ENCODE measurements at places on chromosomes 11 and 22.

DNA sequence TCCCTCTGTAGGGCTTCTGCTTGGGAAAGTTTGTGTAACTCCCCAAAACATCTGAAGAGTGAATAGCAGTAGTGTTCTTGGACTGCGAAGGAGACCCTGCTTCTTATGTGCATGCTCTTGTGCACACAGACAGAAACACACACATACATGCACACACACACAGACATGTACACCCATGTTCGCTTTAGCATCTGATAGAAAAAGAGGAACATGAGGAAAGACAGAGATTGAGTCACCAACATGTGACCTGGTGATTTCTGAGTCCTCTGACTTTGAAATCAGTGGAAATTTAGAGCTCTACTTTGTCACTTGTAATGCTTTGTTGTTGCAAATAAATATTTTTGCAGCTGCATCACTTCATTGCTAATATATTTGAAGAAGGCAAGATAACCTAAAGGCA, 23.8 kb downstream of the CD44 start:
- no peak for DNase-seq

DNA sequence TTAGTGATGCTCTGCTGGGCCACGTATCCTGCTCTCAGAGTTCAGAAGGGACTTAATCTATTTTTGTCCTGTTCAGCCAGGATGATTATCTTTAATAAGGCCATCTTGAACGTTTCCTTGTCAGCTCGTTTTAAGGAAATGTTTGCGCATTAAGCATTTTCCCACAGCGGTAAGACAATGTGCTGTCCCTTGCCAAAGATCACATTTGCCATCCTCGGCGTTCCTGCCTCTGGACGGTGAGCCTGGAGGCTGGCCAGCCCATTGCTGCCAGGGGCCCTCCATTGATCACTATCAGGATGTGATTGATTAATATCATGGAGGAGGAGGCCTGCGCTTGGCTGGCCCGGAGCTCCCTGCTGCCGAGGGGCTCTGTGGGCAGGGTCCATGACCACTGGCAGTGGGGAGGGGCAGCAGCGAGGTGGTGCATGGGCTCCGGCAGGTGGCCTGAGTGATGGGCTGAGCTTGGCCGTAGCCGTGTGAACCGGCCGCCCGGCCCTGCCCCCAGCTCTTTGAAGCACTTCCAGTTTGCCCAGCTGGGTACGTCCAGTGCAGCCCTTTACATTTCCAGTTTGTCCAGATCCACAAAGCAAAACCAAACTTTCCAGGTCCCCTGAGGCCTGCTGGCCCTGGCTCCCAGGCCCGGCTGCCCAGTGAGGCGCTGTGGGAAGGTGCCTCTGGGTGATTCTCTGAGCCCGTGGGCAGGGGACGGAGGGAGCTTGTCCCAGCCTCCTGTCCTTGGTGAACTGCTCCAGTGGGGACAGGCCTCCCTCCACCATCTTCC, 49.5 kb upstream of the SMIM38 start:
- DNase-seq: no peak

DNA sequence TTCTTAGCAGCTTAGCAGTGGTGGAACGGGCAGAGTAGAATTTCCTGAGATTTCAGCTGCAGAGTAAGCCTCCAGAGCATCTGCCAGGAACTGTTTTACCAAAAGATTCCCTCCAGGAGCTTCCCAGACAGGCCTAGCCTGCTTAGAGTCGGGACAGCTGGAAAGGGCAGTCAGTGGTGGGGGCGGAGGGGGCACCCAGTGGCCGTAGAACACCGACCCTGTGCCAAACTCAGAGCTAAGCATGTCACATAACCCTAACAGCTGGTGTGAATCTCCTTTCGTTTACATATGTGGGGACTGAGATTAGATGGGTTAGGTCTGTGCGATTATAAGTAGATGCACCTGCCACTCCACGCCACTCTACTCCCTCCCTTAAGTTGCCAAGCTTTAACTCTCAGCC, 80.0 kb upstream of the CRTAM start:
- DNase-seq: no peak

GRCh38 chr11:121839781-121840180, 276.2 kb downstream of the BLID start:
- no peak for DNase-seq

DNA sequence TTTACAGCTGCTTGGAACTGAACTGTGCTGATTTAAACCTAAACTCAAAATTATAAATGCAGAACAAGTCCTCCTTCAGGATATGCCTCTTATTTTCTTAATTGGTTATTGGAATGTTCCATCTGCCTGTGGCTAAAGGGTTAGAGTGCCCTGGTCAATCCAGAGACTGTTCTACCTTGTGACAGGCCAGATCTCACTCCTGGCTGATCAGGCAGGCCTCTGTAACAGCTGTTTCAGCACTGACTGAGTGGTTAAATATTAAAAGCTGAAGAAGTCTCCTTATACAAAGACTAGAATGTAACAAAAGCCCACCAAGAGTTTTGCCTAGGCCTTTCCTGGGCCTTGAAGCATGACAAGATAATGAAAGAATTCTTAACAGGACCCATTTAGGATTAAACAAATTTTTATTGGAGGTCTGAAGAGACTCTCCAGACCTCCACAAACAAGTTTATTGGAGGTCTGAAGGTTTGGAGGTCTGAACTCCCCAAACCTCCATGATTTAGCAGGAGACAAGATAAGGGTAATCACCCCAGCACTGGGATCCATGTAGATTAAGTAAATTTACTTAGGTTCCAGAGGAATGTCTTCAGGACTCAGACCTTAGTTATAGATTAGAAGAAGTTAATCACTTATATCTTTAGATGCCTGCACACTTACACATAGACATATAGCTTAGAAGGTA, 35.8 kb downstream of the TMPRSS5 start:
- DNase-seq: no peak

DNA sequence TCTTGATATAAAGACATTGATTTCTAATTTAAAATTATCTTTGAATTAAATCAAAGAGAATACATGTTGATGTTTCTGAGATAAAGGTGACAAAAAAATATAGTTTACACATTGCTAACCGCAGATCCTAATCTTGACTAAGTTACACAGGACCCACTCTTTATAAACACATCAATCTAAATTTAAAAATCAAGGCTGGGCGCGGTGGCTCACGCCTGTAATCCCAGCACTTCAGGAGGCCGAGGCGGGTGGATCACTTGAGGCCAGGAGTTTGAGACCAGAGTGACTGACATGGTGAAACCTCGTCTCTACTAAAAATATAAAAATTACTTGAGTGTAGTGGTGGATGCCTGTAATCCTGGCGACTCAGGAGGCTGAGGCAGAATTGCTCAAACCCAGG, 1.9 kb downstream of the ARFGAP3 start:
- DNase-seq: no peak

GRCh38 chr11:11409901-11410300, 56.9 kb upstream of the CSNK2A3 start:
- no peak for DNase-seq

DNA sequence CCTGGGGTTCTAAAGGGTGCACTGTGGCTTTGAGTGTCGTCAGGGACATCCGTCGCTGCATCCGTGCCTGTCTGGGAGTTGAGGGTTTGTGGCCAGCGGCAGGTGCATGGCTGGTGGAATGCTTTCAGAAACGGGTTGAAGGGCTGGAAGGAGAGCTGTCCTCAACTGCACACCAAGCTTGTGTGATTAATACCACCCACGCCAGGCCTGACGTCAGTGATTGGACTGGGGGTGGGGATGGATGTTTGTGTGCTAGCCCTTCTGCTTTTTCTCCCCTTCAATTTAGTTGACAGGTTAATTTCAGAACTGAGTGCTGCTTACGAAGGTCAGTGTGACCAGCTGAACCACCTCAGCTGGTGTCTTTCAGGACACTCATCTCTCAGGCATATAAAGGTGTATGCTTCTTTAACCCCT, 3.2 kb upstream of the GAB2 start:
- no peak for DNase-seq

- no peak for DNase-seq
These were observed 6.9 kb downstream of the ACCS start for GRCh38 chr11:44072757-44073658.

DNA sequence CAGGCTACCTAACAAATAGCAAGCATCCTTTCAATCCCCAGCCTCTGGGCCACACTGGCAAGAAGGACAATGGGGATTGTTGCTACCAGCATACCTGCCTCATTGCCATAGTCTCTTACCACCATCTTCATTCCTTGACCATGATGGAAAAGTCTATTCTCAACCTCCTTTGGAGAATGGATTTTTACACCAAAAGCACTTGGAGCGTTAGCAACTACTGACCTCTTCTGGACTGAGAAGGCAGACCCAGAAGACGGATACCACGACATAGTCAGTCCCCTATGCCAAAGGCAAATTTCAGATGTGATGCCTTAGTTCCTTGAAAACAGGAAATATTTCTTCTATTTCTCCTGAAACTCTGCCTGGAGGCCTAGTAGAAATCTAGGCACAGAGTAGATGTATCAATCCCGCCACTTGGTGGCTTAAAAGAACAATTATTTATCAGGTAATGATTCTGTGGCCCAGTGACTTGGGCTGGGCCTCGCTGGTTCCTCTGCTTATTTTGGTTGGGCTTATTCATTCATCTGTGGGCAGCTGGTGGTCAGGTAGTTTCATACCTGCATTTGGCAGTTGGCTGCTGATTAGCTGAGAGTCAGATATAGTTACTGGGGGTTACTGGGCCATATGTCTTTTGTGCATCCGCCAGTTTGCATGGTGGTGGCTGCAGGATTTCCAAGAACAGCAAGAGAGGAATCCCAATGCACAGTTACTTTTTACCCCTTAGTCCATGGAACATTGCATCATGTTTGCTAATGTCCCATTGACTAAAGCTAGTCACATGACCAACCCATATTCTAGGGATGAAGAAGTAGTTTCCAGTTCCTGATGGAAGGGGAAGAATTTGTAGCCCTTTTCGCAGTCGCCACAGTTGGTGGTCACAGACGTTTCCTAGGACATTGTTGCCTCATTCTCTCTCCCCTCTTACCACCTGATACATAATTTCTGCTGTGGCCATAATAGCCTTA, 75.2 kb downstream of the DHCR7 start:
- no peak for DNase-seq

GRCh38 chr11:106714199-106714598, 304.1 kb downstream of the GUCY1A2 start:
- DNase-seq: no peak

GRCh38 chr11:67983951-67984350, 19.9 kb downstream of the UNC93B1 start:
- no peak for DNase-seq

DNA sequence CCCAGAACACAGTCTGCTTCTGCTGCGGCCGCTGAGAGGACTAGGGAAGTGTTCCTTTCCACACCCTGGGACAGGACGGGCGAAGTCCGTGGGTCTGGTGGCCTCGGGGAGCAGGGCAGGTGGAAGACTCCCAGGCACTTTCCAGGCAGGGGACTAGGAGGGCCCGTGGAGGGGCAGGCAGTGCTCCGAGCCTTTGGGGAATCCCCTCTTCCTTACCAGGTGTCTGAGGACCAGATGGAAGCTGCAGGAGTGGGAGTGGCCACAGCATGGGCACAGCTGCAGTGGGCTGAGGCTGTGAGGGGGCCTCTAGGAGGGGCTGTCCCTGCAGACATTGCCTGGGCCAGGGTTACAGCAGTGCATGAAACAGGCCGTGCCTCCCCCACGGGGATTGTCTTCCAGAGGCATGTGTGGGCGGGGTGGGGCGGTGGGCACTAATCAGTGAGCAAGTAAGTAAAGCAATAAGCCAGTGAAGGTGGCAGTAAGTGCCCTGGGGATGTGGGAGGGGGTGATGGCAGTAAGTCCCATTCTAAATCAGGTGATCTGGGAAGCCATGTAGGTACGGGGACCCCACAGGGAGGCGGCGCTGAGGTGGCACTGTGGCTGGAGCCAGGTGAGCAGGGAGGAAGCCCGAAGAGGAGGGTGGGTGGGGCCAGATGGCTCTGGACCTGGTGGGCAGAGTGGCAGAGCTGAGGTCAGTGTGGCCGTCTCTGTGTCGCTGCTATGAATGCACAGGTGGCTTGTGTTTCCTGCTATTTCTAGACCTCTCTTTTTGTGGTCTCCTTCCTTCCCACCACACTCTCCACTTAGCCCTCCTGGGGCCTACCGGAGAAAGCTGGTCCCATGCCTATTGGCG, 66.4 kb downstream of the CTTN start:
- no peak for DNase-seq

DNA sequence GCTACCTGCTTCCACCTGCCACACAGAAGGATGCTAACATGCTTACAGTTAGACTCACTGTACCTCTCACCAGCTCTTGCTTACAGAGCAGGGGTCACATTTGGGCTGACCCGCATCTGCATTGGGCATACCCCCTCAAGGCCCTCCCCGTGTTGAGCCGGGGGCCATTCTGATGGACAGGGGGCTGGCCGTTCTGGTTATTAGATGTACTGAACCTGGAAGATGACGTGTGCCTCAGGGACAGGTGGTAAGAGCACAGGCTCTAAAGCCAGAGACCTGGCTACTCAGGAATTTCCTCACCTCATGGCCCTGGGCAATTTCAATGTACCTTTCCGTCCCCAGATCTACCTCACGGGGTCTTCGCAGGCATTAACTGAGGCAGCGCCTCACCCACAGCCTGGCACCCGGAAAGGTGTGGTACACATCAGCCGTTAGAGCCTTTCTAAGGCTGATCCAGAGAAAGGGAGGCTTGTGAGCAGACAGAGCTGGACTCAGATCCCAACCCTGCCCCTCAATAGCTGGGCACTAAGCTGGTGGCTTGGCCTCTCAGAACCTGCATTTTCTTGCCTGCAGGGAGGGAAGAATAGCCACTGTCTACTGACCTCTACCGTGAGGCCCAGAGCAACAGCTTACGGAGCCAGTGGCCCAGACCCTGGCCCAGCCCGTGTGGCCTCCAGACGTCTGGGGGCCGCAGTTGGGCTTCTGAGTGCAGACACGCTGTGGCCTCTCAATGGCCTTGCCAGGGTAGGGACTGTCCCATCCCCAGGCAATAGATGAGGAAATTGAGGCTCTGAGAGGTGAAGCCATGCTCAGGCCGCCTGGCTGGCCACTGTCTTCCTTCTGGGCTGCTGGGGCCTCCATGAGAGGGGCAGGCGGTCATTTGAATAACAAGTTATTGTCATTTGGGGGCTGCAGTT, 100.6 kb downstream of the MORC2 start:
- DNase-seq: no peak

DNA sequence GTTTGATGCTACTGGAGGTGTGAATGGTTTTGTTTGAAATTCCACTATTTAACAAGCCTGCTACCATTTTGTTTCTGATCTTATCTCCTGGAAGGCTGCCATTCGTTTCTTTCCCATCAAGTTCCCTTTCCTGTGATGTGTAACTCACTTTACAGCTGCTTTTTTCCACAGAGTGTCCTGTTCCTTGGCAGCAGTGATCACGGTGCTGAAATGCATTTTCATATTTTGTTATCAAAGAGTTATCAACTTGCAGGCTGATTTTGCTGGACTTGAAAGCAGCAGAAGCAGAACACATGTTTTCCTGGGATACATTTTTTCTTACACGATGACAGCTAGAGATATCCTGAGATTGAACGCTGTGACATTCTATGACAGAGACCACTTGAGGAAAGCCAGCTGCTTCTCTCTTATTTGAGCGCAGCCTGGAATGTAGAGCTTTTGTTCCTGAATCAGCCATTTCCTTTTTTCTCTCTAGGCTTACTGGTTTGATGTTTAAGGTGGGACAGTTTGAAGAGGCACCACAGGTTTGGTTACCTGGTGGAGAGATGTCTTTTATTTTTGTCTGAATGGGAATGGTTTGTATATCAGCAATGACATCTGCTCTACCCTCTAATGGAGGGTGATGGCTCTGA, 34.7 kb downstream of the PRR14L start:
- no peak for DNase-seq

GRCh38 chr11:102603091-102603490, 22.0 kb downstream of the MMP20 start:
- no peak for DNase-seq

Data from D721Med (cell line).